ENCODE measurements at places on chromosomes 16 and 17.

DNA sequence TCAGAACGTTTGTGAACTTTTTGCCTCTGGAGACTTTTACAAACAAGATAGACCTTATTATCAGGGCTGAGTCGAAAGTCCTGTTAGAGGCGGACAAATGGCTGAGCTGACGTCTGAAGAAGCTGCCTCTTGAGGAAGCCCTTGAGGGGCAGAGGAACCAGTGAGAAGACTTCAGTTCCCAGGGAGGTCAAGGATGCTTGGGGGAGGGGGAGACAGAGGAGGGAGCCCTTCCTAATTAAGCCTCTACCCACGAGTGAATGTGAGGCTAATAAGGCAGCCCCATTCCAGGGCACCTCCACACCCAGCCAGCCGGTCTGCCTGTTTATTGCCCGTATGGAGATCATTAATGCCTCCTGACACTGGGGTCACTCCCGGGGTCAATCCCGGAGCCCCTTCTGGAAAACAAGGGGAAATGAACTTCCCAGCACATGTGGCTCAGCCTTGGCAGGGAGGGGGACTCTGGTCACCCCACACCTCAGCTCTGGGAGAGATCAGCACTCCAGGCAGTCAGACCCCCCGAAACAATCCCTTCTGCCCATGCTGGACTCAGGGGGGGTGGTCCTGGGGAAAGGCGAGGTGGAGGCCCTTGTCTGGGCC lies 9.2 kb upstream of the TBX4 start:
- DNase-seq = no peak

DNA sequence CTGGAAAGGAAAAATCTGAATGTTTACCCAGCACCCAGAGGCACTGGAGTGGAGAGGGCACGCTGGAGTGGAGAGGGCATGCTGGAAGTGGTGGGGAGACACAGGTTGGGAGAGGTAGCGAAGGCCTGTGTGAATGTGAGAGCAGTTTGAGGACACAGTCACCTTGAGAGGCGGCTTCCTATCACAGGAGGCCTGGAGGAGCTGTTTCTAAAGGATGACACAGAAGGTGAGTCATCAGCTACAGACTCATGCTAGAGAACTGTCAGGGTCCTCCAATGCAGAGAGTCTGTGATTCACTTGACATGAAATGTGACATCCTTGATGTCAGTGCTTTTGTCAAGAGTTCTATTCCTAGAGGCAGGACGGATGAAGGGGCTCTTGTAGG lies 13.8 kb downstream of the CTRL start:
- DNase-seq = peak; percentile 78

- peak; percentile 52 for DNase-seq
Observed at GRCh38 chr17:8785547-8786413, 13.4 kb downstream of the MFSD6L start.

DNA sequence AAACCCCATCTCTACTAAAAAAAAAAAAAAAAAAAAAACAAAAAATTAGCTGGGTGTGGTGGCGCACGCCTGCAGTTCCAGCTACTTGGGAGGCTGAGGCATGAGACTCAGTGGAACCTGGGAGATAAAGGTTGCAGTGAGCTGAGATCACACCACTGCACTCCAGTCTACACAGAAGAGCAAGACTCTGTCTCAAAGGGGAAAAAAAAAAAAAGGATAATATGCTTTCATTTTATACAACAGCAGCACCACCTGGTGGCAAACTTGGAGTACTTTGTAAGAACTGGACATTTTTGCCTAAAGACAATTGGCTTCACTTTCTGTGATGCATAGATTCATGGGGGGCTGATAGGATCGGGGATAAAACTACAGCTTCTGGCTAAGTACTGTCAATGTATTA lies 8.5 kb downstream of the CHTF8 start:
- peak; percentile 73 for DNase-seq

DNA sequence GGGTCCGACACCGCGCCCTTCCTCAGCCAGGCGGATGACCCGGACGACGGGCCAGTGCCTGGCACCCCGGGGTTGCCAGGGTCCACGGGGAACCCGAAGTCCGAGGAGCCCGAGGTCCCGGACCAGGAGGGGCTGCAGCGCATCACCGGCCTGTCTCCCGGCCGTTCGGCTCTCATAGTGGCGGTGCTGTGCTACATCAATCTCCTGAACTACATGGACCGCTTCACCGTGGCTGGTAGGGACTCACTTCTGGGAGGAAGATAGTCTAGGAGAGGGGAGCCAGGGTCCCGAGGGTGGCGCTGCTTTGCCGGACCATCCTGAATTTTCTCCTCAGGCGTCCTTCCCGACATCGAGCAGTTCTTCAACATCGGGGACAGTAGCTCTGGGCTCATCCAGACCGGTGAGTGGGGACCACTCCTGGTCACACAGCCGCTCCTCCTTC lies 601 bp downstream of the SPNS1 start:
- DNase-seq = no peak

DNA sequence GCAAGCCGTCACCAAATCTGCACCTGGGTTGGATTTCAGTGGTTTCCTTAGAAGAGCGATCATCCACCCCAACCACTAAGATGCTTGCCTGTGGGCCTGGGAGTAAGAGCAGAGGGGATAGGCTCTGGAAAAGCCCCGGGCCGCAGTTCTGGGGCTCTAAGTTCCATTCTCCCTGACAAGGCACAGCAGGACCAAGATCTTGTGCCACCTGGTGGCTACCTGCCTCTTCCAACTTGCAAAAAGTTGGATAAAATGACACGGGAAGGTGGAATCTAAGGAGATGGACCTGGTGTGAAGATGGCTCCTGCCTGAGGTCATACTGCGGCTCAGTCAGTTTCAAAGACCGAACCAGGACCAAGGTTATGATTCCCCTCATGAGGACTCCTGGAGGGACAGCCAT lies 42.3 kb downstream of the ABCC12 start:
- DNase-seq = no peak

Data from SW 1271 (cell line).